Right renal cortex interstitium (tissue), 3 donors: ENCODE measurements at places on chromosomes 2 and 18.

GRCh38 chr2:121519732-121520640 lies 10.7 kb upstream of the RNU4ATAC start:
- no peak for DNase-seq

DNA sequence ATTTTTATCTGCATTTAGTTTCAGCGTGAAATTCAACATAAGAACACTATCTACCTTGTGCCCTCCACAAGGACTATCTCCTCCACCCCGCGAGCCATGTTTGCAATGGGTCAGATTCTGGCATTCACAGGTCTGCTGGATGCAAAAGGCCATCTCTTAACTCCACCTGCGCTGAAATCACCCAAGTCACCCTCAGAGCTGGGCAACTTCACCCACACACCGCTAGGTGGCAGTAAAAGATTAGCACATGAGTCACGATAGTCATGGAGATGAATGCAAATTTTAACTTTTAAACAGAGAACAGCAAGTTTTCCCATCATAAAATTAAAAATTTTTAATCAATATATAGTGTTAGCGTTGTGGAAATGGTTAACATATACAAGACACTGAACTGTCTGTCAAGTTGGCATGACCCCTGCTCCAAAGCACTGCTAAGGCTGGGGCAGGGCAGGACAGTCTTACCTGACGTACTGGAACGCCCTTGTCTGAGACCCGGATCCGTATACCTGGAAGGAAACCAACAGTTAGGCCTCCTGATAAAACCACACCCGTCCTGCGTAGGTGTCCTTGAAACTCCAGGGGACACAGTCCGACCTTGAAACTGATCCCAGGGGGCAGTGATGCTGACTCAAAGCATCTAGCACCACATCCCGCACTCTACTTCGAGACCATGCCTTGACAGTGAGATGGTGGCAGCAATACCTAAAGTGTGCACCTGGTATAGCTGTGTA lies 89.6 kb downstream of the UXS1 start:
- DNase-seq = no peak

DNA sequence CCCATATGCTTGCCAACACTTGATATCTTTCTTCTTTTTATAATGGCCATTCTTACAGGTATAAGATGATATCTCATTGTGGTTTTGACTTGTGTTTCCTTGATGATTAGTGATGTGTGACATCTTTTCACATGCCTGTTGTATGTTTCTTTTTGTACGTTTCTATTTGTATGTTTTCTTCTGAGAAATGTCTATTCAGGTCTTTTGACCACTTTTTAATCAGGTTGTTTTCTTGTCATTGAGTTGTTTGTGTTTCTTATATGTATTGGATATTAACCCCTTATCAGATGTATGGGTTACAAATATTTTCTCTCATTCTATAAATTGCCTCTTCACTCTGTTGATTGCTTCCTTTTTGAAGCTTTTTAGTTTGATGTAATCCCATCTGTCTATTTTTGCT lies 42.4 kb downstream of the ABCB11 start:
- DNase-seq = no peak

- no peak for DNase-seq
These were observed 3.6 kb downstream of the ARID5A start for GRCh38 chr2:96540136-96540535.

GRCh38 chr2:19748073-19748375 lies 153.8 kb downstream of the TTC32 start:
- DNase-seq = no peak
